ENCODE measurements at places on chromosomes 6 and 20.

DNA sequence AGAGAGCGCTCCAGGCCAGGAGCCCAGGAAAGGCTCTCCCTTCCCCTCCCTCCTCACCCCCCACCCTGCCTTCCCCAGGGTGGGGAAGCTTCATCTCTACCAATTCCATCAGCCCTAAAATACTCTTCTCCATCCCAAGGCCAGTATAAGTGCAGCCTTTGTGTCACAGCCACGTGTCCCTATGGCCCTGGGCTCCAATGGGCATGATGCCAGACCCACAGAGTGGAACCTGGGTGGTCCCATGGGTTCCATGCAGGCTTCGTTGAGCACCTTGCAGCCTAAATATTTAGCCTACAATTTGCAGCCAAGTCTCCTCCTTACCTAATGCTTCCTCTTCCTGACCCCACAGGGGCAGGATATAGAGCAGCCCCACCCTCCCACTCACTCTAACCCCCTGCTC is 976 bp upstream of the MATN4 start:
- DNase-seq, result no peak

- DNase-seq, result peak; percentile 14
Measured at GRCh38 chr6:85612690-85613474, 19.2 kb upstream of the SNX14 start.

DNA sequence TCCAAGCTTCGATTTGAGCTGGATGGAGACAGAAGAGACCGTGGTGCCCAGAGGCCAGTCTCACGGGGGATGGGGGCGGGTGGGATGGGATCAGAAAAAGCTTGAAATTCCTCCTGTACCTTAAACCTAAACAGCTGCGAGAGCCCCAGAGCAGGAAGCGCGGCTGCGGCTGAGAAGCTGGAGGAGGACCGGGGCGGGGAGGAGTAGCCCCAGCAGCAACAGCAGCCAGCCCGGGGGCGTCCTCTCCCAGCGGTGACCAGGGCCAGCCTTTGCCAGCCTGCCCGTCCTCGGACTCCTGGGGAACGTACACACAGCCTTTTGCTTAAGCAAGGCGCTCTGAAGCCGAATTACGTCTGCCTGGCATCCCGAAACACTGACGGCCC is 17.4 kb upstream of the PRDM13 start:
- DNase-seq, result no peak

DNA sequence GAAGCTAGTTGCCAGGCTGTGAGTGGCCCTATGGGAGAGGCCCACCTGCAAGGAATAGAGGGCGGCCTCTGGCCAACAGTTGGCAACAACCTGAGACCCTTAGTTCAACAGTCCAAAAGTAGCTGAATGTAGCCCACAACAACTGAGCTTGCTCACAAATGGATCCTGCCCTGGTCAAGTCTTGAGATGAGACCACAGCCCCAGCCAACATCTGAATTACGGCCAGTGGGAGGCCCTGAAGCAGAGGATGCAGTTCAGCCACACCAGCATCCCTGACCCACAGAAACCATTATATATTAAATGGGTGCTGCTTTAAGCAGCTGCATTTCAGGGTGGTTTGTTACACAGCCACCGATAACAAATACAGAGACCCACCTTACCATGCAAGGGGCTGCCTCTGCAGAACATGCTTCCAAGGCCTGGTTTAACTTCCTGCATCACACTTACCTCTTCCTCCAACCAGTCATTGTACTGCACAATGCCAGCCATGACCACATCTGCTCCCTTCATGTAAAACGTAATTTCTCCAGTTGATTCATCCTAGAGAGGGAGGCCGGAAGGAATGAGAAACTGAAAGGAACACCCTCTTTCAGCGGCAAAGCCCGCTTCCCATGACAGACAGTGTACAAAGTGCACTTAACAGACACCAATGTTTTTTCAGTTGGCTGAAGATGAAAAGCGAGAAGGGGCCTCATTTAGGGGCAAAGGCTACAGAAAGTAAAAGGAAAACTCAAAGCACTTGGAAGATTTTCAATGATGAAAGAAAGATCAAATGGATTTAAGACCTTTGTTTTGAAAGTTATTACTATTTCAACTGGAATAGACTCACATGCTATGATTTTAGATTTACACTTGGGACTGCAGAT is 86.2 kb upstream of the NFATC2 start:
- no peak for DNase-seq

GRCh38 chr6:123533862-123534648 is 102.7 kb downstream of the TRDN start:
- DNase-seq, result no peak

DNA sequence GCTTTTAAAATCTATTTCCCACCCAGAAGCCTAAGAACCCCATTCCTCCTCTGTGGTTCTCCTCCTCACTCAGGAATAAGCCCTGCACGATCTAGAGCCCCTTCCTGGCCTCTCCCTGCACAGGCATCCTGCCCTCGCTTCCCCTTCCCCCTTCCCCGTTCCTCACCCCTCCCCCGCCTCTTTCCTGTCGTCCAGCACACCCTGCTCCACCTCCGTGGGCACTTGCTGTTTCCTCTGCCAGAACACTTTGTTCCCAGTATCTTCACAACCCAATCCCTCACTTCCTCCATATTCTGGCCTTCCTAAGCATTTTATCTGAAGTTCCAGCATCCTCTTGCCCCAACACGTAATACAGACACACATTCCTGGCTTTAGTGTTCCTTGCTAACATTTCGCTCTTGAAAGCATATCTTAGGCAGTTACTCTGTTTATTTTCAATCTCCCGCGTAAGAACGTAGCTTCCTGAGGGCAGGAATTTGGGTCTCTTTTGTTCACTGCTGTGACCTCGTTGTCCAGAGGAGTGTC is 20.2 kb upstream of the SLC22A2 start:
- no peak for DNase-seq

DNA sequence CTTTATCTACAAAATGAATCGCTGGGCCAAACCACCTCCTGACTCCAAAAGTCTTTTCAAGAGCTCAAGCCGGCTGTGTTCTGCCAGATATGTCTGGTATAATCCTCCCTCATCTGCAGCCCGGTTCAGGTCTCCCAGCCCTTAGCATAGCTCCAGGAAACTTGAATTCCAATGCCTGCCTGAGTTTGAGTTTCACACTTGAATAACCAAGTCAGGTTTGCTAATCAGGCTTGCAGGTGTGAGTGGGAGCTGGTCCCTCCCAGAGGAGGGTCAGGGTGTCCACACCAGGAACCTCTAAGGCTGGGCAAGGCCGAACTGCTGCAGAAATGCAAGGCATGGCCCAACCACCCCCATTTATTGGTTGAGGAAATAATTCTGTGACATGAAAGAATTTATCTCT is 96.6 kb downstream of the TMEM242 start:
- DNase-seq, result peak; percentile 64

- DNase-seq, result peak; percentile 90
Measured at GRCh38 chr6:138692978-138693909, 80.3 kb upstream of the CCDC28A start.

DNA sequence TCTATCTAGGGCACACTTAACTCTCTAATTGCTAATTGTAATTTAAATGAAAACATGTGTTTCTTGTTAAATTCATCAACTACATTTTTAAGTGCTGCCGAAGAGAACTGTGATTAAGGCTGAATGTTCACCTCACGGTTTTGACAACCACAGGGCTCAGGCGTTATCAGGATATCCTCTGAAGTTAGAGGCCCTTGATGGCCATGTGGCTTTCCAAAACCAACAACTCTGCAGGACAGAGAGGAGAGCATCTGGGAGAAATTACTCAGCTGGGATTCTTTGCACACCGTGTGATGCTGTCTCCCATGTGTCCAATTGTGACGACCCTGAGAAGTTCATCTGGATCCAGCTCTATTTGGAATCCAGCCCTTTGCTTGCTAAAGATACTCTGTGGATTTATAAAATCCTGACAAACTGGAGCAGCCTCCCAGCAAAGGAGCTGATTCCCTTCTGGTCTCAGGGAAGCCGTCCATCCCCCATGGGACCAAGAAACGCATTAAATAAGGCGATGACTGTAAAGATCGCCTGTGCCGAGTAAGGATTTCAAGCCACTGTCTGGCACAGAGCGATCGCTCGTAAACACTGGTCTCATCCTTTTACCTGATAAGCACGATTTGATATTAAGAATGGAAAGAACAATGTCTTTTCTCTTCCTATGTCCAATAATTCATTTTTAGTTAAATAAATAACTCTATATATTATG is 401.1 kb downstream of the CD83 start:
- no peak for DNase-seq

DNA sequence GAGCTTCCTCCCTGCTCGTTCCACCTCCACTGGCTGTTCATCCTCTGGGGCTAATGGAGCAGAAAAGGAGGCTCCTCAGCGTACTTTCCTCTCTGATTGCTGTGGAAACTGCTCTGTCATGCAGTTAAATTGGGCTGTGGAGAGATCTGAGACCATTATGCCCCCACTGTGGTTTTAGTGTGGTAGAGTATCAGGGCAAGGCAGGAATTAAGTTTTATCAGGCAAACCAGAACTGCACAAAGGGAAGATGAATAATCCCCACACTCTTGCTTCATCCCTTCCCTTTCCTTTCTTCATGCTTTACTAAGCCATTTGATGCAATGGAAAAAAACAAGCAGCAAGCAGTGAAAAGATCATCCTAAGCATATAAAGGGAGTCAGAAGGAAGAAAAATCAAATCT is 11.9 kb upstream of the ME1 start:
- no peak for DNase-seq

DNA sequence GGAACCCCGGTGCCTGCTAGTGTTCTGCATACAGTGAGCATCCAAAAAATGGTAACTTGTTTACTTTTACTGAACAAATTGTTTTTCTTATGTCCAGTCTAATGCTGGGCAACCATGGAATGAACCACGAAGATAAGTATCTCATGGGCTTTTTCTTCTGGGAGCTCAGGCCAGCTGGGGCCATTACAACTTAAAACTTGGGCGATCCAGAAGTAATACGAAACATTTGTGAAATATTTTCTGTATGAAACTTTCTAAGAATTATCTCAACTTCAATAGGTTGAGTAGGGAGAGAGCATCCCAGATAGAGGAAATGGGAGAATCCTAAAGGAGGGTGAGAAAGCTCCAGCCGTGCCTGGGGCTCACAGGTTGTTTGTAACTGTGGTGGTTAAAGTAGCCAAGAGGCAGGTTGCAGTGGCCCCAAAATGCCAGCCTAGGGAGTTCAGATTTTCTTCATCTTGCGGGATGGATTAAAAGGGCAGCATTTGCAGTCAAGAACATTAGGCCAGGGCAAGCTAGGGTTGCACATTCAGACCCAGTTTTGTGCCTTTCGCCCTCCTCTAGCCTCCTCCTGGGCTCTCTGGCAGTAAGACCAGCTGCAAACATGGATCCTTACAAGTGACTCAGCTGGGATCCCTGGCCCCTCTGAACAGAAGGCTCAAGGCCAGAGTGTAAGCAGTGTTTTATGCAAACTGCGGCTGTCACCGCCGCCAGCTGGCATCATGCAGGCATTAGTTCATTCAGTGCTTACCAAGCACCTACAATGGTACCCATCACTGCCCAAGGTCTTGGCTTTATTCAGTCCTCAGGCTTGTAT is 41.5 kb downstream of the ELMO2 start:
- DNase-seq, result no peak

DNA sequence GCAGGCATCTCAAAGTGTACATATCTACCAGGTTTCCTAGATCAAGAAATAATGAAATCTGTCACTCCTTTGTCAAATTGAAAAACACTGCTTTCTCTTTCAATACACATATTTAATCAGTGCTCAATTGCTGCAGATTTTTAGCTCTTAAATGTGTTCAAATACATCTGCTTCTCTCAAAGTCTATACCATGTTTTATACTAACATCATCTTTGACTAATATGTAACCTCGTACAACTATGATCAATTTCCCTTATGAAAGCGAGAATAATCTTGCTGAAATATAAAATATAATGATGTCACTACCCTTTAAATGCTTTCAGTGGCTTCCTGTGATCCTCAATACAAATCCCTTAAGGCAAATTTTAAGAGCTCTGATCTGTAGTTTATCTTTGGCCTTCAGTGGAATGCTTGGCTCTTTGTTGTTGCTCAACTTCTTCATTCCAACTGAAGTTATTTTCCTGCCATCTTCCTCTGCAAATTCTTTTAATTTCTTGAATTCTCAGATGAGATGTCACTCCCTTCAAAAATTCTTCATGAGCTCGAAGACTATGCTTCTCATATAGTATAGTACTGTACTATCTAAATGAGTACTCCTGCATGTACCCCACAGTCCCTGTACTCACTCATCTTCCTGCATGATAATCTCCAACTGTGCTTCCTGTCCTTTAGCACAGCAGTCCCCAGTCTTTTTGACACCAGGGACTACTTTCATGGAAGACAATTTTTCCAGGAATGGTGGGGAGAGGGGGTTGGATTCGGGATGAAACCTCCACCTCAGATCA is 545.1 kb upstream of the GJE1 start:
- DNase-seq, result no peak

DNA sequence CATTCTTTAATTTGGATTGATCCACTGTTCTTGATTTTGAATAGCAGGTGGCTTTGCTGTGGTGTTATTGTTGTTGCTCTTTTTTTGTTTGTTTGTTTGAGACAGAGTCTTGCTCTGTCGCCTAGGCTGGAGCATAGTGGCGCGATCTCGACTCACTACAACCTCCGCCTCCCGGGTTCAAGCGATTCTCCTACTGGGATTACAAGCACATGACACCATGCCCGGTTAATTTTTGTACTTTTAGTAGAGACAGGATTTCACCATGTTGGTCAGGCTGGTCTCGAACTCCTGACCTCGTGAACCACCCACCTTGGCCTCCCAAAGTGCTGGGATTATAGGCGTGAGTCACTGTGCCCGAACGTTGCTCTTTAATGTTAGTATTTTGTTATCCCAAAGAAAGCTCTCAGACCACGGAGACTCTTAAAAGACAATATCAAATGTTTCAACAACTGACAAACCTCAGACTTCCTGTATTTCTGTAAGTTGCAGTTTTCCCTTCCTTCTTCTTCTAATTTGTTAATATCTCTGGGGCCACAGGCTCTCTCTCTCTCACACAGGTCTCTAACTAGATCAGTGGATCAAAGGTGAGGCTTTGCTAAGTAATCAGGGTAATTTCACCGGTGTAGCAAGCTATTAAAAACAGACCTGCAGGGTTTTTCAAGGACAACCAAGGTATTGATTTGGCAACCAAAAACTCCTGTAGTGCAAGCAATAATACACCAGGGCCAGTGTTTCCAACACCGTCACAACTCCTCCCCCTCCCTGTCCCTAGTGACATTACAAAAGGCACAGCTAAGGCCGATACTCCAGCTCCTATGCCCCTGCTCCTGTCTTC is 48.8 kb upstream of the ZNF217 start:
- peak; percentile 70 for DNase-seq

DNA sequence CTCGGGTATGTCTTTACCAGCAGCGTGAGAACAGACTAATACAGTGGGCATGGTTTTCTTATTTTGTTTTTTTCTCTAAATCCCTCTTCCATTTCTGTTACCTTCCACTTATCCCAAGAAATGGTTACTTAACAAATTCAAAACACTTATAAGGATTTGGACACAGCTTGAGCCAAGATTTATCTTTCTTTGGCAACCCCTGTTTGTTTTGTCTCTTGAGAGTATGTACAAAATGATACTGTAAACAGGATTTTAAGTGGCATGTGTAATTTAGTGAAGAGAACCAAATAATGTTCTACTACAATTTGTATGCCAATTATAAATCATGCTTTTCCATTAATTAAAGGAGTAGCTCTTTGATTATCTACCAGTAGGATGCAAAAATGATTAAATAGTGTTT is 51.4 kb downstream of the PPP1R14C start:
- DNase-seq, result no peak
